ENCODE measurements at places on chromosomes 1 and 21.
A peak's percentile ranks its signal among the peaks of the same experiment; 100 is the strongest.

- DNase-seq, result no peak
Observed at GRCh38 chr1:204623894-204624361, 61.6 kb downstream of the LRRN2 start.

GRCh38 chr1:169970114-169970513 lies 76.4 kb upstream of the SCYL3 start:
- no peak for DNase-seq

GRCh38 chr1:33152685-33153432 lies 29.0 kb downstream of the TRIM62 start:
- DNase-seq, result peak; percentile 68

DNA sequence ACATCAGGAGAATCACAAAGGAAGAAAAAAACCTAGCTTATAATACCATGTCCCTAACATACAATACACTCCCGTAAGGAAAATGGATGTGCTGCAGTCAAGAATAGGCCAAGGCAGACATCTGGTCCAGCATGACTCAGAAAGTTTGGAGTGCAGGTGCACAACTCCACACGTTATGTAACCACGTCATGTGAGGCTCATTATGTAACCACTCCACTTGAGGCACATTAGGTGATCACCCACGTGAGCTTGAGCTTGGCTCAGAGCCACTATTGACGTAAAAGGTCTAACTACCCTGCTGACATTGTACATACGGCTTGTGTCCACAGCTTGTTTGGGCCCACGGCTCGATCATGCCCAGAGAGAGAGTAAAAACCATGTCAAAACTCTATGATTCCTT lies 99.8 kb upstream of the C1orf21 start:
- no peak for DNase-seq

DNA sequence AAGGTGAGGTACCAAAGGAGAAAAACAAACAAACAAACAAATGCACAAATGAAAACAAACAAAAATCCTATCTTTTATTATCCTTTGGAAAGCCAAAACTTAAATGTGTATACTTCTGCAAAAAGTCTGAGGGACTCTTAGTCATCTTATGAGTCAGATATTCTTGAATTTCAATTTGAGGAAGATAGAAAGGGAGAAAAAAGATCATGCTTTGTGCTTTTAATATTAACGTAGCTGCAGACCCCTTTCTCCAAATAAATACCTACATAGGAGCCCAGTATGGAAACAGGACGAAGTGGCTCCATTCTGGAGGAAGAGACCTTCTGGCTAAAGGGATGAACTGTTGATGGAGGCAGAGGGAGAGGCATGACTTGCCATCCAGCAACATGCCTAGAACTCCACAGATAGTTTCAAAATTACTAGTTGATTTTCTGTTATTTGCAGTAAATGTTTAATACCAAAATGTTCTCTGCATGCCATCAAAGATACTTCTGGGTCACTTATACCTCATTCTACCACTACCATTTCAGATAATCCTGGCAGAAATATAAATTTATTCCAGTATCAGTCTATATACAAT lies 25.4 kb downstream of the NUP210L start:
- no peak for DNase-seq

GRCh38 chr21:32674731-32675130 lies 53.1 kb downstream of the SYNJ1 start:
- DNase-seq, result no peak

- no peak for DNase-seq
Observed at GRCh38 chr1:85203573-85204171, 2.9 kb upstream of the SYDE2 start.

DNA sequence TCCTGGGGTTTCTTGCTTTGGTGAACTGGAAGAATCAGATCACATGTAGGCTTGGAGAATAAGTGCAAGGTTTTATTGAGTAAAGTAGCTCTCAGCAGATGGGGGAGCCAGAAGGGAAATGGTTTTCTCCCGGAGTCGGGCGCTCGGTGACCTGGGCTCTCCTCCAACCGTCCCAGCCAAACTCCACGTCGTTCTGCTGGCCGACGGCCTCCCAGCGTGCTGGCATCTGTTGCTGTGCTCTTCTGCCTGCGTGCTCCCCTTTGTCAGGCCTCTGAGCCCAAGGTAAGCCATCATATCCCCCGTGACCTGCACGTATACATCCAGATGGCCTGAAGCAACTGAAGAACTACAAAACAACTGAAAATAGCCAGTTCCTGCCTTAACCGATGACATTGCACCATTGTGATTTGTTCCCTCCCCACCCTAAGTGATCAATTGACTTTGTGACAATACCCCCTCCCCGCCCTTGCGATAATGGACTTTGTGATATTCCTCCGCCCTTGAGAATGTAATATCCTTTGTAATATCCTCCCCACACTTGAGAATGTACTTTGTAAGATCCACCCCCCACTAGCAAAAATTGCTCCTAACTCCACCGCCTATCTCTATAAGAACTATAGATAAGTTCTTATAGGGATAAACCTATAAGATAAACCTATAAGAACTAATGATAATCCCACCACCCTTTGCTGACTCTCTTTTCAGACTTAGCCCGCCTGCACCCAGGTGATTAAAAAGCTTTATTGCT lies 88.3 kb downstream of the SMYD3 start:
- no peak for DNase-seq

GRCh38 chr1:160724465-160725242 lies 13.0 kb upstream of the CD48 start:
- DNase-seq, result no peak

- no peak for DNase-seq
Observed at GRCh38 chr1:33927721-33928120, 63.8 kb downstream of the HMGB4 start.

DNA sequence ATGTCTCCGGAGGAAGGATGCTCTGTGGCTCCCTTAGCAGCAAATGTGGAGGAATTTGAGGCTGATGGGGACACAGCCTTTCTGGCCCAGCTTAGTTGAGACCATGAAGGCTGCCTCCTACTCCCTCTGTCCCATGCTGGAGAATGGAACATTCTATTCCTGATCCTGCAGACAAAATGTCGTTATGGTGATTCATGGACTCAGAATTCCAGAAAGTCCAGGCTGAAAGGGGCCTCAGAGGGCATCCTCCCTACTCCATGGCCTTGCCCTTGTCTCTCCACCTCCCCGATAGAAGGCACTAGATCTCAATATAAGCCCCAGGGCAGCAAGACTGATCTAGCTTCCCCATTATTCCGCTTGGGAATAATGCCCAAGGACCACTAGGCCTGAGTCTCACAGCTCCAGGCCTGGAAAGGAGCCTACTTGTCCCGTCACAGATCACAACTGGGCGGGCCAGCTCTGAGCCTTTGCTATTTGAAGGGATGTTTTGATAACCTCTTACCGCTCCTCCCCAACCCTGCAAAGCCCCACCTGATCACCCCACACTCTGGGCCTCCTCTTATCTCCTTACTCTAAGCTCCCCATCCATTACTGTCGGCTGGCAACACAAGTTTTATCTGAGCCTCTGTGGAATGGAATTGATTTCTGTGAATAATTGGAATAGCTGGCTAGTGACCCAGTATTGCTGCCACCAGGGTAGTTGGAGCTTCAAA lies 52.8 kb upstream of the TRABD2B start:
- no peak for DNase-seq

GRCh38 chr21:44414291-44415072 lies 40.8 kb upstream of the LRRC3 start:
- DNase-seq, result no peak

DNA sequence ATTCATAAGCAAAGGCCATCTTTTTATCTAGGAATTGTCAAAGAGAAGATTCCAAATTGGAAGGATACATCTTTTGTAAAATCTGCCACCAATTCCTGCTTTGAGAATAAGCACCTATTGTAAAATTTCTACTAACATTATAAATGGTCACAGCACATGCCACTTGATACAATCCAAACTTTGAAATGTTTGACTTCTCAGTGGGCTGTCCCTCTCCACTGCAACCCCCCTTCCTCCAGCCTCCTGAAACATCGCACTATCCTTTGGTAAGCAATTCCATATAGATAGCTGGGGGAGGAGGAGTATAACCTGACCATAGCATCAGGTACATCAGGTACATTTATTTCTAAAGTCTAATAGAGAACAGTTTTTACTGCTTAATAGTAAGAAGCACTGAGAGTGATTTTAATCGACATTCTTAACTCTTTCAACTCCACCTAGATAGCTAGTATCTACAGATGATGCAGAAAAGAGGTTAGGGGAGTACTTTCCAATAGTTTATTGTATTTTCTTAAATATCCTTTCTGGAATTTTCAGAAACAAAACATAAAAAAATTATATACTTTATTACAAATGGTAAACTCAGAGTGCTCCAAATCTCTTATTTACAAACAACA lies 2.9 kb downstream of the JUN start:
- DNase-seq, result no peak

- no peak for DNase-seq
Observed at GRCh38 chr1:87327376-87328271, 1.1 kb upstream of the LMO4 start.

- DNase-seq, result no peak
Observed at GRCh38 chr1:98940069-98940721, 64.5 kb downstream of the PLPPR5 start.

- DNase-seq, result no peak
Observed at GRCh38 chr1:173210716-173211231, 3.6 kb upstream of the TNFSF4 start.

GRCh38 chr1:116755066-116755465 lies 836 bp downstream of the CD2 start:
- DNase-seq, result no peak

DNA sequence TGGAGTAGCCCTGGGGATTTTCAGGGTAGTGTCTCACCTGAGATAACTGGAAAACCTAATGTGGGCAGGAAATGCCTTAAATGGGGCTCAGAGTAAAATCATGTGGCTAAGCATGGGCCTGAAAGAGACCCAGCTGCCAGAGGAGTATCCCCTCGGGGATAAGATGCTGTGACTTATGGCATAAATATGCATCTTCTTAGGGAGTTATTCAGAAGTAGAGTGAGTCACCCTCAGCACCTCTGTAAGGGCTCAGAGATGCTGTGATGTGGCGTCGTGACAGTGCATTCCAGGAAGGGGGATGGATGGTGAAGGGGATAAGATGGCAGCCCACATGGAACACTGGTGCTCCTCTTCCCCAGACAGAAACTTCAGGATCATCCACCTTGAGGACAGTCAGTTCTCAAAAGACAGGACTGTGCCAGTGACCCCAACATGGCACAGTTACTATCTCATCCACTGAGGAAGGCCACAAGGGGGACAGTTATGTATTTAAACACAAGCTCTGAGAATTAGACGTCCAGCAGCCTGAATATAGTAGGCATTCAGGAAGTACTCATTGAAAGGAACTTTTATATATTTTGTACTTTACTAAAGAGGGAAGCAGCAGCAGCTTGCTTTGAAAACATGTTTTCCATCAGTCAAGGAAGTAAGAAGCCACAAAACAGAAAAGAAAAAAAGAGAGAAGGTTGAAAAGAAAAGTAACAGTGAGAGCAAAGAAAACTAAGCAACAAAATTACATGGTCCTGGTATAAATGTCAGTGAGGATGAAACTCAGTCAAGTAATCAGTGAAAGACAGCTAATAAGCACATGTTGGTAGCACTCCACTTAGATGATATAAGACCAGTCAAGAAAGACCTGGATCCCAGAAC lies 8.3 kb downstream of the IL24 start:
- DNase-seq, result no peak

GRCh38 chr1:17314491-17314971 lies 6.5 kb downstream of the PADI4 start:
- DNase-seq, result no peak

- DNase-seq, result no peak
Observed at GRCh38 chr1:239493811-239494414, 107.5 kb downstream of the CHRM3 start.

- no peak for DNase-seq
Observed at GRCh38 chr1:29752141-29752540, 515.8 kb downstream of the PTPRU start.

DNA sequence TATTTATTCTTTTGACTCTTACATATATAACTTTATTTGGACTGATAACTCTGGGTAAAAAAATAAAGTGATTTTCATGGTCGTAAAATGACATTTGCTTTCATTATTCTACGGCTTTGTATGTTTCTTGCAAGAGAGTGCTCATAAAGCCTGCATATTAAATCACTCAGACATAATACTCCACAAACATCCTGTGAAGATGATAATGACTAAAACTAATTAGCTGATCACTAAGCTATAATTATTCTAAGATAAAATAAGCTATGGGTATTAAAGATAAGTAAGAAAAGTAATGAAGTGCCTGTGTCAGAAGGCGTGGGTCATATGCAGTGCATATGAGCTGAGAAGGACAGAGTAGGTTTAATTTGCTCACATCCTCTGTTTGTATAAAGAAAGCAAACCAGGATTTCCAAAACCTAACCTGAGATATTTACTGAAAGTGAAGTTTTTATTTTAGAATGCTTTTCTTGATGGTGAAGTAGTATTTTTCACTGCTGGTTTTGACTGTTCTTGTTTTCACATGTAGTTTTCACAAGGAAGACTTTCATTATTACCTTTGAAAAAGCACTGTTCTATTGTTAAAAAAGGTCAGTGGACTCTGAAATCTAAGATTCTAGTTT lies 278.8 kb downstream of the AMY1C start:
- DNase-seq, result no peak

DNA sequence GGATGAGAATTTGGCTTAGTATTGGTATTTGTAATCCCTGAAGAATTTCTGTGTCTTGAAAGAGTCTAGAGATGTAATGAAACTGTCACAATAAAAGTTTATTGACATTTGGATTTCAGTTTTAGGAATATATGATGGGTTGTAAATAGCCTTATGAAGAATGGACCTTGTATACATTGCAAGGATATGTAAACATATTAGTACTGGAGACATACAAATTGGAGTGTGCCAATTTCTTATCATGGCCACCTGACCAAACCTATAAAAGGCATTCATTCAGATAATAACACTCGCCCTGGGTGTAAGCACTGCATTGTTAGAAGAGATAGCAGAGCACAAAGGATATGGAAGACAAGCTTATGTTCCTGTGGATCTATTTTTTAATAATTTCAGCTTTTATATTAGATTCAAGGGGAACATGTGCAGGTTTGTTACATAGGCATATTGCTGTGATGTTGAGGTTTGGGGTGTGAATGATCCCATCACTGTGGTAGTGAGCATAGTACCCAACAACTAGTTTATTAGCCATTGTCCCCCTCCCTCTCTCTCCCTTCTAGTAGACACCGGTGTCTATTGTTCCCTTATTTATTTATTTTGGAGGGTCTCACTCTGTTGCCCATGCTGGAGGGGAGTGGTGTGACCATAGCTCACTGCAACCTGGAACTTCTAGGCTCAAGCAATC lies 8.6 kb downstream of the S1PR1 start:
- no peak for DNase-seq

GRCh38 chr1:207051191-207051943 lies at the start of gene YOD1:
TSS of gene YOD1 (minus strand) at chr1:207051208. CDS start at chr1:207051030, 178 bp downstream.
- peak; percentile 28 for DNase-seq

DNA sequence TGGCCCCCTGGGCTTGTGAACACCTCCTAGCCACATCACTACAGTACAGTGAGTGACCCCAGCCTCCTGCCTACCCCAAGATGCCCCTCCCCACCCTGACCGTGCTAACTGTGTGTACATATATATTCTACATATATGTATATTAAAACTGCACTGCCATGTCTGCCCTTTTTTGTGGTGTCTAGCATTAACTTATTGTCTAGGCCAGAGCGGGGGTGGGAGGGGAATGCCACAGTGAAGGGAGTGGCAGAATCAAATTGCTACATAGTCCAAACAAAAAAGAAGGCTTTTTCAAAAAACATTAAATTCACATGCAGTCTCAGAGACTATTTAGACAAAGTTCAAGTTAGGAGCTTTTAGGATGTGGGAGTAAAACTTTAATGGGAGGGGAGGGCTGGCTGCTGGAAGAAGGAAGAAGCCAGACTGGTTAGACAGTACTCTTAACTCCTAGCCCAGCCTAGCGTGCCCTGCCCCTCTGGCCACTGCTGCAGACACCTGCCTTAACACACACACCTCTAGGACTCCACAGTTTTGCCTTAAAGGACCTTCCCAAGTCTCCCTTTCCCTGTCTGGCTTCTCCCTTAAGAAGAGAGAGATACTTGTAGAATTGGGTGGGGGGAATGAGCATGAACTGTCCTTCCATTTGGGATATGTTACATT lies 9.4 kb downstream of the PEA15 start:
- DNase-seq, result no peak
